Stimulated activated CD4-positive, alpha-beta T cell treated with anti-CD3 and anti-CD28 coated beads, Interleukin-4, amount 100 ng/mL, for 24 hours (primary cell): ENCODE measurements at places on chromosomes 16 and 17.
A peak's percentile ranks its signal among the peaks of the same experiment; 100 is the strongest.

GRCh38 chr17:77146246-77146632, 5.5 kb downstream of the SEC14L1 start:
- DNase-seq, result no peak

DNA sequence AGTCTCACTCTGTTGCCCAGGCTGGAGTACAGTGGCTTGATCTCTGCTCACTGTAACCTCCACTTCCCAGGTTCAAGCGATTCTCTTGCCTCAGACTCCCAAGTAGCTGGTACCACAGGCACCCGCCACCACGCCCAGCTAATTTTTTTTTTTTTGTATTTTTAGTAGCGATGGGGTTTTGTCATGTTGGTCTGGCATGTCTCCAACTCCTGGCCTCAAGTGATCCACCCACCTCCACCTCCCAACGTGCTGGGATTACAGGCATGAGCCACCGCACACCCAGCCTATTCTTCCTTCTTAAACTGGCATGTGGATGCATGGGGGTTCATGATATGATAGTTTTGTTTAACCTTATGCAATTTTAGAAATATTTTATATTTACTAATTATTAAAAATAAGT, 39.4 kb upstream of the VWA3A start:
- DNase-seq, result no peak

DNA sequence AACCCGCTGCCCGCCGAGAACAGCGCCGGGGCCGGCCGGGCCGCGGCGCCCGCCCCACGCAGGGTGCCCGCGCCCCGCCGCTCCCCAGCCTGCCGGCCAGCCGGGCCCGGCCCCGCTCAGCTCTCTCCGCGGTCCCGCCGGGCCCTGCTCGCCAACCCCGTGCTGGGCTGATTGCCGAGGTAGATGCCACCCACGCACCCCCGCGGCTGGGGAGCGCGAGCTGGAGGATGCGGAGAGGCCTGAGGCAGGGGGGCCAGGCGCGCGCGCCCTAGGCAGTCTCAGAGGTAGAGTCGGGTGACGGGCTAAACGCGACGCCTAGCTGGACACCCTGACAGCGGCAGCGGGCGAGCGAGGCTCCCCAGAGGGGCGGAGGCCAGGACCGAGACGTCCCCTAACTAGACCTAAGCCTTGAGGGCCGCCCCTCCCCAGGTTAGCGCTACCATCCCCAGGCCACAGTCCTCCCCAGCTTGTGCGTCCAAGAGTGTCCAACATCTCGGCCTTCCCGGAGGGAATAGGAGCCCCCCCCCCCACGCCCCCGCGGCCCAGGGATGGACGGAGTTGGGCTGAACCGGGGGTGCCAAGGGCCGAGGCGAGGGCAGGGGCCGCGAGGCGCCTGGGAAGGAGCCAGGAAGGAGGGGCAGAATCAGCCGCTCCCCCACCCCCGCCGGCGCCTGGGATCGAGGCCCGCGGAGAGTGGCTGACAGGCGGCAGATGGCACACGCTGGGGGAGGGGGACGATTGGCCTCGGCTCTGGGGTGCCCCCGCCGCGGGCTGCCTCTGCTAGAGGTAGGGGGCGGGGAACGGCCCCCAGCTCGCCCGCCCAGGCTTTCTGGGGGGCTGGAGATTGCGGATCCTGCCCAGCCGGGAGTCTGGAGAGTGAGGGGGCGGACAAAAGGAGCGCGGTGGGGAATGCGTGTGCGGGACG, 2.5 kb upstream of the ZNF423 start:
- DNase-seq, result peak; percentile 31

DNA sequence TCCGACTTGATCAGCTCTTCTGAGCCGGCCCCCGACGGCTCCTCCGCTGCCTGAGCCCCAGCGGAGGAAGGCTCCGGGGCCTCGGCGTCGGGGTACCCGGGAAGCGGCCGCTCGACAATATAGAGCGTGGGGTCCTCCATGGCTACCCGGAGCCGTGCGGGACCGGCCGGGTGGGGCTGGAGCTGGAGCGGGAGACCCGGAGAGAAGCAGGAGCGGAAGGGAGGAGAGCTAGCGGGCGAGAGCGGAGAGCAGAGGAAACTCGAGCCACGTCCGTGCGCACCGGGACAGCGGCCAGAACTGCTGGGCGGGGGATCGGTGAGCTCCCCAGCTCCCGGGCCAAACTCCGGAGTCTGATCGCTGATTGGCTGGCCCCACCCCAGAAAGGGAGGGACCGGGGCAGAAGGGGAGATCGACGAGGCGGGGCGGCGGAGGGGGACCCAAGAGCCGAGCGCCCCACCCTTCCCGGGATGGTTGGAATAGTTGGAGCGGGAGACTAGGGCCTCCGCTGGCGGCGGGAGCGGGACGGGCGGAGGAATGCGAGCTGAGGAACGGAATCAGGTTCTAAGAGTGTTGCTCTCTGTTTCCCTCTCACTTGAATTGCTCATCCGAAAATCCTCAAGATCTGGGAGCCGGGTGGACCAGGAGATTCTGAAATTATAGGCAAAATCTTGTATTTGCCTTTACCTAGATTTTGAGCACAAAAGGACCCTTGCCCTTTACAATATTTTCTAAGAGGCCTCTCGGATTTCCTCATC, at the start of gene CAVIN1:
Gene CAVIN1 (minus strand): TSS at position 299 of the 755 bp plus-strand sequence. CDS start 159 bp downstream, at position 140.
- DNase-seq, result no peak

GRCh38 chr17:82611140-82612058, 36.8 kb downstream of the WDR45B start:
- DNase-seq, result no peak

- no peak for DNase-seq
These were observed 203.7 kb downstream of the PHKB start for GRCh38 chr16:47664653-47665325.

DNA sequence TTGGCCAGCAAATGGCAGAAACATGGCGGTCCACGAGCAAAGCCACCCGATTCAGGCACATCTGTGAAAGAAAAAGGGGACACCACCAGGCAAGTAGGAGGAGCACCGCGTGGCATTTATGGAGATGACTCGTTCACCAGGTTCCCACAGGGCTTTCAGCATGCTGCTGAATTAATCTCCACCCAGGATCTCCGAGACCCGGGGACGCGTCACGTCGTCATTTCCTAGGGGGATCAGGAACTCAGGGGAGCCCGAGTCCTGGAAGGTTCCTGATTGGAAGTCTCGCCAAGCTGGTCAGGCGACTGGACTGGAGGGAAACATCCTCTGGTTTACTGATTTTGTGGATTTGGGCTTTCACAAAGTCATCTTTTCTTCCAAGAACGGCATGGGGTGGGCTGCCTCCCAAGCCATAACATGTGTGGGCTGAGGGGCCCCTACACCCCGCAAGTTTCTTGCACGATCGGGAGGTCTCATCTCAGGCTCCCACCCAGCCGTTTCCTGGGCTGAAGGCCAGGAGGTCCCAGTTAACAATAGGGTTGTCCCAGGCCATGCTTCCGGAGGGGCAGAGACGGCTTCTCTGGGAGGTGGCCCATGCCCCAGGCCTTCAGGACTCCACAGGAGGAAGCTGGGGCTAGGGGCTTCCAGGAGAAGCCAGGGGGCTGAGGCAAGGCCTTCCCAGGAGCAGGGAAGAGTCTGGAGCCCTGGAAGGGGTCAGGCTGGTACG, 645 bp downstream of the DNAH17 start:
- no peak for DNase-seq

- no peak for DNase-seq
These were observed 7.9 kb upstream of the BAIAP2 start for GRCh38 chr17:81027038-81027437.

GRCh38 chr17:81000334-81000630, 8.6 kb downstream of the CHMP6 start:
- no peak for DNase-seq

DNA sequence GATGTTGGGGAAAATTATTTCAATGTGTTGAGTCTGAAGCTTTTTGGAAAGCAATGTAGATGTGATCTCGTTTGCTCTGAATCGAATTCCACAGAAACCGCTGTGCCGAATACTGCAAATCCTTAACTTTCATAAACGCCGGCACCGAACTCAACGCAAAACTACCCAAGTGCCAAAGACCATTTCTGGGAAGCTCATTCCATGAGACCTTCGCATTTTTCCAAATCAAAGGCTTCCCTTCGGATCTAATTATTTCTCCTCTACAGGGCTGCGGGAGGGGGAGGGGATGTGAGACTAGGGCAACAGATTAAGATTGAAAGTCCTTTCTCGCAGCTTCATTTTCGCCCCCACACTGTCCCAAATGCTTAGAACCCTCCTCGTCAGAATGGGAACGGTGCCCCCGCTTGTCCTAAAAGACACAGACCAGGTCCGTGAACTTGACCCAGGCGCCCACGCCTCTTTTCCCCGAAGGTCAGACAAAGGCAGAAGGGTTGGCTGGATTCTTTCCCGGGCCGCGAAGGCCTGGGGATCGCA, 4.0 kb downstream of the PRAC1 start:
- no peak for DNase-seq

DNA sequence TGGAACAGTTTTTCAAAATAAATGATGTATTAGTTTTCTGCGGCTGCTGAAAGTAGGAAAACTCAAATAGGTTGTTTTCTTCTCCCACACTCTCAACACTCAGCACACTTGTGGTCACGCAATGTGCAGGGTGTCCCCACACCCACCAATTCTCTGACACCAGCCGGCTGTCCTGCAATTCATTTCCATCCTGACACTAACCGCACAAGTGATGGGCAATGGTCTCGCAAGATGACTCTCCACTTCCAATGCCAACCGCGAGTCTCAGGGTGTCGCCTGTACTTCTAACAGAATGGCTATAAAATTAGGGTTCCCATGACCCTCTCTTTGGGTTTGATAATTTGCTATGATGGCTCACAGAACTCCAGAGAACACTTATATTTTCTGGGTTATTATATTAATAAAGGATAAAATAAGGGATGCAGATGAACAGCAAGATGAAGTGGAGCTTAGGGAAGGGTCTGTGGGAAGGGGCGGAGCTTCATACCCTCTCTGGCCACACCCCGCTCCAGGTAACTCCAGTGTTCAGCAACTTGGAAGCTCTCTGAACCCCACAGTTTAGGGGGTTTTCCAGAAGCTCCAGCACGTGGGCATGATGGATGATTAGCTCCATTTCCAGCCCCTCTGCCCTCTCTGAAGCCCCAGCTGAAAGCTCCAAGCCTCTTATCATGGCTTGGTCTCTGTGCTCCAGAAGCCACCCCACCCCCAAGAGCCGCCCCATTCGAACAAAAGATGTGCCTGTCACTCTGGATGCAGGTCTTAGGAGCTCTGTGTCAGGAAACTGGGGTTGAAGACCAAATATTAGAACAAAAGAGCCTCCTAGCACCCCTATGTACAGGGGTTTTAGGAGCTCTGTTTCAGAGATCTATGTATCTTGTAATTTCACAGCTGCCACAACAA, 19.8 kb downstream of the TAF1C start:
- DNase-seq, result peak; percentile 47

DNA sequence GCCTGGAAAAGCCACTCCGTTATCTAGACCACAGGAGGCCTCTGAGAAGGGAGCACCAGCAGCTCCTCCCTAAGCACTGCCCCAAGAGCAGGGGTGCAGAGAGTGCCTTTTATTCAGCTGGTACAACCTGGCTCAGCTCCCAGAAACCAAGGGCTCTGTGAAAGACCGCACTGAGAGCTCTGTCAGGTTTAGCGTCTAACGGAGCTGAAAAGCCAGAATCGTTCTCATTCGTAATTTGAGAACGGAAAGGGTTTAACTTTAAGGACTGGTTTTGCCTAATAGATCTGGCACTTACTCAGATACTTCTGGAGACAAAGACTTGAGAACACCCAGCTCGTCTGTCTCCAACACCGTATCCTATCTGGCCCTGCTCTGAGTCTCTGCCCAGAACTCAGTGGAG, 13.5 kb downstream of the MPG start:
- DNase-seq, result no peak

- DNase-seq, result no peak
These were observed at the start of gene GLTPD2 for GRCh38 chr17:4788807-4789700. Gene GLTPD2, plus strand, starts transcription at chr17:4788964. Its CDS starts 48 bp downstream, at chr17:4789012.

GRCh38 chr16:84270531-84270930, 24.1 kb upstream of the WFDC1 start:
- no peak for DNase-seq

DNA sequence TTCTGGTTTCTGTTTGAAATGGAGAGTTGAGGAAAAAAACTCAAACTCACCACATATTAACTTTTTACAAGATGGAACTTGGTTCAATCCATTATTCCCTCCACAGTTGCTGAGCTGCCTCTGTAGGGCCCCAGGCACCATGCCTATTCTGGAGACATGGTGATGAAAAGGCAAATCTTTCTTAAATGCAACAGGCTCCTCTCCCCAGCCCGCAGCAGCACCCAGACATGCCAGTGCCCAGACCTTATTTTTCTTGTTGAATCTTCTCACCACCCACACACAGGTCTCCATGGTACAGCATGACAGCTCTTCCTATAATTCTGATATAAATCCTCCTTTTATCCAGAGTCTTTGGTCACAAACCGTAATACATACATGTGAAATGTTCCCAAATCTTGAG, 7.6 kb downstream of the CYTH1 start:
- peak; percentile 45 for DNase-seq

DNA sequence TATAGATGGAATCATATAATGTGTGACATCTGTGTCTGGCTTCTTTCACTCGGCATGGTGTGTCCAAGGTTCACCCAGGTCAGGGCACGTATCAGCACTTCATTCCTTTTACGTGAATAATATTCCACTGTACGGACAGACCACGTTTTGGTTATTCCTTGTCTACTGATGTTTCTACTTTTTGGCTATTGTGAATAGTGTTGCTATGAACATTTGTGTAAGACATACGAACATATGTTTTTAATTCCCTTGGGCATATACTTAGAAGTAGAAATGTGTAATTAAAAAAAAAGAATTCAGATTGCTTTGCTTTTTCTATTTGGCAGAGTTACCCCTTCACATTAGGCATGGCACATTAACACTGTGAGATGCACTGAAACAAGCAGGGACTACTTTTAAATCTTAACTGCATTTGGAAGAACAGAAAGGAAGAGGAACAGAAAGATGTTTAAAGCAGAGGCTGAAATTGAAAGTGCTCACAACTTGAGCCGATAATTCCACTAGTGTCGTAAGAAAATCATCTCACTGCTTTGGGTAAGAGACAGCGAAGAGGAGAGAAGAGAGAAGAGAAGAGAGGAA, 105.3 kb downstream of the VPS53 start:
- DNase-seq, result no peak

- no peak for DNase-seq
These were observed 210.6 kb downstream of the HAPSTR1 start for GRCh38 chr16:9302072-9302471.

- no peak for DNase-seq
These were observed 3.8 kb downstream of the TBX21 start for GRCh38 chr17:47736501-47737495.

GRCh38 chr16:10655415-10655977, 39.2 kb downstream of the TEKT5 start:
- DNase-seq, result no peak

GRCh38 chr17:17633310-17633709, 41.8 kb upstream of the PEMT start:
- DNase-seq, result no peak

GRCh38 chr16:87829622-87829980, 39.7 kb downstream of the SLC7A5 start:
- DNase-seq, result no peak

GRCh38 chr17:80361495-80362220, 53.3 kb upstream of the ENDOV start:
- DNase-seq, result peak; percentile 26
